Esophagus squamous epithelium (tissue), 5 donors: ENCODE measurements at places on chromosomes 6 and 20.

- no peak for DNase-seq
These were observed 109.0 kb downstream of the ATG5 start for GRCh38 chr6:106216527-106216926.

DNA sequence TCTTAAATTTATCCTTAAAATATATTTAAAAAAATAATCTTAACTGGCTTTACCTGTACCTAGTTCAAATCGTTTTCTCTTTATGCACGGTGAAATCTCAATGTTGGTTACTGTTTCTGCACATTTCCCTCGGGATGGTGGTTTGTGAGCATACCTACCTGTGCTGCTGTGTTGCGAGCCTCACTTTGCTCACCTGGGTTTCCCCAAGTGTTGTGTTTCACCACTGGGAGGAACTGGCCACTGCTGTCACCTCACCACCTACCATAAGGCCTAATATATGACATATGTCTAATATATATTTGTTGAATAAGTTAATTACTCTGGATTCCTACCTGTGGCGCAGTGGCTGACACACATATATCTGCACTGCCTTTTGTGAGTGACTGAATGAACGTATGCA, 493.5 kb upstream of the FLRT3 start:
- no peak for DNase-seq

DNA sequence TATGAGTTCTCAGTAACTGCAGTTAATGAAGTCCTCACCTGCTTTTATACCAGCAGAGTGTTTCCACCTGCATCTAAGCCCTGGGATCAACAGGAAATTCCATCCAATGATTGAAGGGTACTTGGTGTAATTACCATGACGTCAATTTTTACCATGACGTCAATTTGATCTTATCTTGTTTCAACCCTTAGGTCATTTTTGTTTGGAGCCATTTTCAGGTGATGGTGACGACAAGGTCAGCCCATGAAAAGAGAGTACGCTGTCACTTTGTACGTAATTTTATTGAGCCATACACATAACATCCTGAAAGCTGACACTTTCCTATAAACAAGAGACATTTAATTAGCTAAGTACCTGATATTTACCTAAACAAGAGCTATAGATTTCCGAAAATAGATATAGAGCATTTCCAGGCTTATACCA, at the start of gene CGA:
CGA (minus strand) TSS at position 20 of the 423 bp plus-strand sequence. CDS start 6,906 bp downstream, outside the sequence.
- DNase-seq, result no peak

DNA sequence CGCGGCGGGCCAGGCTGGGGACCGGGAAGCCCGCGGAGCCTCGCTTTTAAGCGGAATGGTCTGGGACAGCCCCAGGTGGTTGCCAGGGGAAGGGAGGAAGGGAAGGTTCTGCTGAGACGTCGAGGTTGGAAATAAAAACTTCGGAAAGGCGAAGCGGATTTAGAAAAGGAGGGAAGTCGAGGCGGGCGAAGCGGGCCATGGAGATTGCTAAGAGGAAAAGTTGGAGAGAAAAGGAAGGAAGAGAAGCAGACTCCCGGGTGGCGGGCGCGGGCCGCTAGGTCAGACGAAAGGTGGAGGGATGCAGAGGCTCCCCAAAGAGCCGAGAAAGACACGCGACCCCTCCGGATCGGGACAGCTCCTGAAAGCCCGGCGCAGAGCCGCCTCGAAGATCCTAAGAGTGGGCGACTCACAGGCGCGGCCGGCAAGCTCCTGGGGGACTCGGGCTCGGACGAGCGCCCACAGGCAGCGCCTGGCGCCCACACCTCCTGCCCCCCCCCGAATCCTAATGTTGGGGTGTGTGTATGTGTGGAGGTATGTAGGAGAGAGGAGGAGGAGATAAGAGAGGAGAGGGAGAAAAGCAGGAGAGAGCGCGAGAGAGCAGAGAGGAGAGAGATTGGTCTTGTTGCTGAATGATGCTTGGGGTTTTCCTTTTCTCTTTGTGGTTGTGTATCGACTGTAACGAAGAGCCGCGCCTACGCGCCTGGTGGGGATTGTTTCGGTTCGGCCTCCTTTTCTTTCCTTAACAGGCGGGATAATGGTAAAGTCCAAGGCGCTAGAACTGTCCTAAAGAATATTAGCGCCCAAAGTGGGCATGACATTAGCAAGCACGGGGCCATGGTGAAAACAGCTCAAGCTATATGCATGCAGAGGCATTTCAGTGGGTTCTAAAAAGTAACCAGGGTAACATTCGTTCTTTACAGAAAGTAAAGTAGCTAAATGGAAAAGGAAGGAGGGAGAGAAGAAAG, 1.5 kb downstream of the TFAP2B start:
- no peak for DNase-seq

DNA sequence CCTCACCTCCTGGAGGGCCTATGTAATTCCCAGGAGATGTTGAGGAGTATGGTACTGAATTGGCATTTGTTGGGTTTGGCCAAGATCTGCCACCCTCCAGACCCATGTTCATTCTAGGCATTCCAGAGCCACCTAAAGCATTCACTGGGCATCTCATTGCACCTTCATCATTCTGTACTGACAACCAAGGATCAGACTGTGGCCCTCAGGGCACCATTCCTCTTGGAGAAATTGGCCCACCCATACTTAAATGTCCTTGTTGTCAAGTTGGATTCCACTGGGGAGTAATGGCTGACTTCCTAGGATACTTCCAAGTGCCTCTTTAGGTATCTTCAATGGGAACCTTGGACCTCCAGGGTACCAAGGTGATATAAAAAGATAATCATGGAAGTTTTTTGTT, 16.8 kb upstream of the IBTK start:
- DNase-seq, result no peak

GRCh38 chr6:155041741-155042279, 46.7 kb downstream of the TIAM2 start:
- no peak for DNase-seq

DNA sequence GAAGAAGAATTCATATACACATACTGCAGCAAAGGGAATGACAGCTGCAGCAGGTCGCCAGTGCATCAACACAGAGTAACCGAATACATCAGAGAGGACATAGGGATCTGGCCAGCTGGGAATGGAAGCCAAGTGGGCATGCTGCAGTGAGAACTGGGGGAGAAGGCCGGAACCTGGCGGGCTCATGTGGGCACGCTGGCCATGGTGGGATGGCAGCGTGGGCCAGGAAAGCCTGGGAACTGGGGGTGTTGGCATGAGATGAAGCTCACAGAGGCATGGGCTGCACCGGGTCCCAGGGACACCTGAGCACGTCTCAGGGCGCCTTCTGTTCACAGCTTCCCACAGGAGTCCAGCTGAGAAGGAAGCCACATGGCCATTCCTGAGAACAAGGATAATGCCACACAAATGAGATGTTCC, 139.5 kb upstream of the AGPAT4 start:
- DNase-seq, result no peak

DNA sequence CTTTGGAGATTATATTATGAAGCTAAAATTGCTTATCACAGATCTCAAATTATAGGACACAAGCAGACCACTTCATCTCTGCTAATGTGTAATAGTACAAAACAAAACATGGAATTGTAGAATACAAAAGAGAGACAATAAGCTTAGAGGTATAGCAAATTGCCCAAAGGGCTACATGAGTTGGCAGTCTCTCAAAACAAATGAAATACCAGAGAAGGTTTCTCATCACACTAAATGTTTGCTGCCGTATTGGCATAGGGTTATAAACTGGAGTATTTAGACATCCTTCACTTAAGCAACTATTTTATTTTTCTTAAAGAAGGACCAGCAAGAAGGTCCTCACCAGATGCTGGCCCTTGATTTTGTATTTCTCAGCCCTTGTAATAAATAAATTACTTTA, 5.9 kb upstream of the EYA4 start:
- no peak for DNase-seq

DNA sequence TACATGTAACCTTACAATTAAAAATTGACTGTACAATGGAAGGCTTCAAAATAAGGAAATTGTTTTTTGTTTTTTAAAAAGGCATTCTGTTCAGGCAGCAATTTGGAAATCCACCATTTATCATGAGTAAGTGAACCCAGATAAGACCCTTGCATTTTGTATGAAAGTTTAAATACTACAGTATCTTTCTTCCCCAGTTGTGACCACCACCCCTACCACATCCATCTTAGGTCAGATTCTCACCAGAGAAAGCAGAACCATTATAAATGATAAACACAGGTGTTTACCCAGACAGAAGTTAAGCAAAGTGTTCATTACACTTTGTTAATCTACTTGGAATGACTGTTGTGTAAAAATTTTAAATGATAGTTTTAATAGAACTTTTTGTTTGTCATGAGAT, 20.2 kb downstream of the SENP6 start:
- DNase-seq, result no peak

- DNase-seq, result no peak
These were observed 3.9 kb upstream of the SULF2 start for GRCh38 chr20:47789081-47789763.

DNA sequence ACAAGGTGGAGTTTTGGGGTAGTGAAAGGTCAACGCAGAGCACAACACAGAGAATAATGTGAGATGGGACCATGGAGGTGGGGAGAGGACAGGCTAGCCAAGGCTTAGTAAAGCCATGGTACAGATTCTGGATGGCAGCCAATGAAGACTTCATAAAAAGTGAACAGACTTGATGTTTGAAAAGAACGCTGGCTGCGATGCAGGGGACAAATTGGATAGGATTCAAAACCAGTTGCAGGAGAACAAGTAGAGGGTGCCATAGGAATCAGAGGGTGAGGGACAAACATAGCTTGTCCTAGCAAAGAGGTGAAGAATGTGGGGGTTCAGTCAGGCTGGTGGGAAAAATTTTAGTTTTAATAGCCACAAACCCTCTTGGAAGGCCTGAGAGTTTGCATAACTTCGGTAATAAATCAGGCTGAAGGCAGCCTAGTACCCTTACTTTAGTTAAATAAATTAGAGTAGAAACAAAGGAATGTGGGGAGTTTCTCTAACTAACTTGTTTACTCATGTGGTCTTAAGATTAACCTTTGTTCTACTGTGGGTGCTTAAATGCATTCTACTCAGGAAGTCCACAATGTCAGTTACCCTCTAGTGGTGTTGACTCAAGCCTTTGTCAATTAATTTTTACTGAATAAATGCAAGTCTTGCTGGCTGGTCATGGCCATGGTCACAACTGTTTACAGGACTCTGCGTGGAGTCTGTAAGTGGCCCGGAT, 216.4 kb downstream of the C6orf118 start:
- no peak for DNase-seq

- no peak for DNase-seq
These were observed 75.4 kb downstream of the GRM4 start for GRCh38 chr6:34070315-34071135.

GRCh38 chr20:10412591-10413408, 21.2 kb downstream of the MKKS start:
- DNase-seq, result no peak

GRCh38 chr6:157460182-157460999, 79.4 kb downstream of the ZDHHC14 start:
- DNase-seq, result no peak

- no peak for DNase-seq
These were observed 268.1 kb downstream of the UST start for GRCh38 chr6:149014631-149015534.

- no peak for DNase-seq
These were observed 210.9 kb upstream of the TBX18 start for GRCh38 chr6:84975316-84975715.

- no peak for DNase-seq
These were observed 246.8 kb upstream of the STXBP5 start for GRCh38 chr6:146957181-146958093.

DNA sequence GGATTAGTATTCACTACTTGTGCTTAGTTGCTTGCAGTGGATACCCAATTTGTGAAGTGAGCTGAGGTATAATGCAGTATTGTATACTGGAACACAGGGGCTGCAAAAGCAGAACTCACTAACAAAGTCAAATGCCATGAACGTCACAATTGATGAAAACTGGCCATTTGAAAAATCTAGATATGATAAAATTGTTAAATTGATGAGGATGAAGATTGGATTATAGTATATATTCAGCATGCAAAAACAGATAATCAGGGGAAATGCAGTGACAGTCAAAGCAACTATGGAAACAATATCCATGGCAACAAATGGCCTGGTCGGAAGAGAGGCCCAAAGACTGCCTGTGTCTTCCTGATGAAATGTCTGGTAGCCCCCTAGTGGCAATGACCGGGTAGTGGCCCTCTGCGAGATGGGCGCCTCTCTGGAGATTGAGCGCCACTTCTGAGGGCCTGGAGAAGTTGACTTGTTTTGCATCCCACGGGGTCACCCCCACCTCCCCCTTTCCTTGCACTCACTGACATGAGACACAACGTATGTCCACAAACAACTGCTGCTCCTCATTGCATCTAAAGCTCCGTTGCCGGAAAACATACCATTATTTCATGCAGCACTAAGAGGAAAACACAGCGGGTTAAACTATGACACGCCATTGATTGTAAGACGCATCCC, 43.6 kb downstream of the C6orf15 start:
- peak; percentile 18 for DNase-seq

GRCh38 chr20:431012-431904, 23.2 kb downstream of the RBCK1 start:
- DNase-seq, result no peak

DNA sequence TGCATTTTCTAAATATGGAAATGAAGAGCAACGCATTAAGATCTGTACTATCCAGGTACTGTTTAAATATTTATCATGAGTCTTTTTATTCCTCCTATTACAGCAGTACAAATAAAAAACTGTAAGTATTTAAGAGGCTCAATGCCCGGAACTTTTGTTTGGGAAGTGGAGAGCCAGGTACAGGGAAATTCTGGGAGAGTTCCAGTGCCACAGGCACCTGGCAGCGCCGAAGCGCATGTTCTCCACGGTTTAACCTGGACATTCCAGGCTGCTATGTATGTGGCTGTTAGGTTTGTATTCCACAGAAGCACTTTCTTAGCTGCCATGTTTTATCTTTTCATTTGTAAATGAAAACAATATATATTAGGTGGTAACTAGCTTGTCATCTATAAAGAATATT, 81.7 kb downstream of the PREP start:
- no peak for DNase-seq

DNA sequence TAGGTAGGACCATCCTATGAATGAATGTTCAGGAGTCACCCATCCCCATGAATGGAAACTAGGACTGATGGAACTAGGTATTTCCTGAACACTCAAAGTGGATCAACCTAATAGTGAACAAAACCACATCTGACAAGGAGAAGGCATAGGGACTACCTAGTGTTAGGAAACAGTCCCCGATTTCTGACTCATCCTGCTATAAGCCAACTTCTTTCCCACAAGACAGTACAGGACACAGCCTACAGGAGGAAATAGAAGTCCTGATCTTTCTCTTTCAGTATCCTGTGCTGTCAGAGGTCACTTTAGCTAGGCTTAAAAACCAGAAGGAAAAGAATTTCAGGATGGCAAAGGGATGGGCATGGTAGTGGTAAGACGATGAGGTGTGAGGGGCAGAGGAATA, 19.5 kb upstream of the GMDS start:
- DNase-seq, result no peak

GRCh38 chr6:11848346-11848651, 69.7 kb upstream of the ADTRP start:
- no peak for DNase-seq

- DNase-seq, result no peak
These were observed 559.4 kb downstream of the COL12A1 start for GRCh38 chr6:74646461-74646860.
